Fibroblast of villous mesenchyme (primary cell): ENCODE measurements at places on chromosomes 1 and 21. TPM values are rescaled to one million over a fixed set of nuclear protein-coding genes. Genes with fewer than 3 reads are reported as not detected.

The VPS72 gene
- total RNA-seq: 40.3 and 44.0 TPM in 2 replicates

The BSND gene
- total RNA-seq: not detected in 2 replicates

DNA sequence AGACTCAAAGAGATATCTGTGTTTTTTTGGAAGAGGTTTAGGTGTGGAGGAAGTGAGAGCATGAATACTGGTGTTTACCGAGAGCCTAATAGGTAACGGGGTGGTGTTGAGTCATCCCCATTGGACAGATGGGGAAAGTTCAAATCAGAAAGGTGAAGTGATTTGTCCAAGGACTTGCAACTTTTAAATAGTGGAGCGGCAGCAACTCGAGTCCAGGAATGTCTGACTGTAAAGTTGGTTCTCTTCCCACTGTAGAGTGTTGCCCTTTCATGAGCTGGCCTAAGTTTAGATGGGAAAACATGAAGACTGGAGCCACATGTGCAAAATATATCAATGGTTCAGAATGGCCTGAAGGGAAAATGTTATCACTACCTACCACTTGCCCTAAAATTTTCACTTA lies 125.7 kb downstream of the LYPLAL1 start:
- no peak for DNase-seq

GRCh38 chr21:33522297-33522952 lies 19.5 kb downstream of the GART start:
- no peak for DNase-seq

DNA sequence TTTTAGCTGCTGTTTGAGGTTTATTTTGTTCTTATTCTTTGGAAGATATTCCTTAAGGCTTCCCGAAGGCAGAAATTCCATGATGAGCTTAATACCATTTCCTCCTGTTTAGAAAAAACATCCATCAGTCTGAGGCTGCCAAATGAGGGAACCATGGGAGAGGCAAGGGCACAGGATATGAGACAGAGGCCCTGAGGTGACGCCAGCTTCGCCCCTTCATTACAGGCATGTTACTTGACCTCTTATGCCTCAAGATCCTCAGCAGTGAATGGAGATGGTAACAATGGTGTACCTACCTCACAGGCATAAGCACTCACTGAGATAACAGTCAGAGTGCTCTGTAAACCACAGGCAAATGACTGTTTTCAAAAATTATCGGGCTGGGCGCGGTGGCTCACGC lies 93.6 kb downstream of the RAVER2 start:
- DNase-seq: no peak

DNA sequence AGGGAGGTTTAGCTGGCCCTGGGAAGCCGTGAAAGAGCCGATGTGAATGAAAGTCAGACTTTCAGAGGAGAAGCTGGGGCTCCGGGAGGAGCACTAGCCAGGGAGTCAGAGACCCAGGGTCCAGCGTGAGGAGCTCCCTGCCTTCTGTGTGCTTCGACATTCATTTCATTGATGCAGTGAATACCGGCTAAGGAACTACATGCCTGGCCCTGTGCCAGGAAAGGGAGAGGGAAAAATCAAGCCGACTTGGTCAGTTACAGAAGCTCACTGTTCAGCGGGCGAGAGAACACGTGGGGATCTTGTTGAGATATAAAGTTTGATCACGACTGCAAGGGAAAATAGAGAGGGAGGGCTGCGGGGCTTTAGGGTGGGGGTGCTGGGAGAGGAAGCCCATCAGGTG lies 76.7 kb upstream of the RUNX3 start:
- no peak for DNase-seq

The DIO1 gene
- total RNA-seq: not detected in 2 replicates

- no peak for DNase-seq
Measured at GRCh38 chr1:47983691-47984090, 13.5 kb downstream of the TRABD2B start.

DNA sequence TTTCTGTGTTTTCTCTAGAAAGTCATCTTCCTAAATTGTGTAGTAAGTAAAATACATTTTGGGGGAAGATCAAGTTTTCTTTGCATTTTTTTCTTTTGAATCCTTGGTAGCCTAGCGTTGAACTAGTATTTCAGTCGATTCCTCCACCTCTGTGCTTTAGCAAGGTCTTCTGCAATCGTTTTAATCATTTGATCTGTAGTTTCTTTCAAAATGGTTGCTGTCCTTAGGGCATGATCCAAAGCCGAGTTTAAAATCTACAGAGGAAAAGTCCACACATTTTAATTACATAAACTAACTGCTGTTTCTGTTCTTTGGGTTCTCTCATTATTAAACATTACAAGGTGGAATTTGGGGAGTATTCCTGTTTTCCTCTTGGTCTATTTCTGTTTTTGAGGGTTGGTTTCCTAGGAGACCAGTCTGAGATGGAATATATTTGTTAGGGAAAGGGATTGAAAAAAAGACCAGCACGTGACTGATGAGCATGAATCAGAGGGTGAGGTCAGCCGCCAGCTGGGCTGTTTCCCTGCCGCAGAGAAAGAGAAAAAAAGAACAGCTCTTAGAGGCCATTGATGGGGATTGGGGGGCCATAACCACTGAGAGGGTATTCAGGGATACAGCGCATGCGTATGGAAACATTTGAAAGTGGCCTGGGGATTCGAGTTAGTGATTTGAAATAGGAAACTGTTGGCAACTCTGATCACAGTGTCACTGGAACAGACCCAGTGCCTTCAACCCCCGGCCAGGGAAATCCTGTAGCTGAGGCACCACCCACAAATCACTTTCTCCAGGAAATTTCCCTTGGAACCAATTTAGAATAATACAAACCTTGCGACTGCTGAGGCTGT lies 40.6 kb downstream of the AKNAD1 start:
- DNase-seq: peak; percentile 93

The SLC2A1 gene
- total RNA-seq: 90.8 and 118 TPM in 2 replicates

The S1PR1 gene
- total RNA-seq: 9.9 and 12.9 TPM in 2 replicates

The TCEA3 gene
- 8.6 and 11.3 TPM in 2 replicates for total RNA-seq

GRCh38 chr1:101745551-101746270 lies 251.0 kb downstream of the OLFM3 start:
- DNase-seq: no peak

DNA sequence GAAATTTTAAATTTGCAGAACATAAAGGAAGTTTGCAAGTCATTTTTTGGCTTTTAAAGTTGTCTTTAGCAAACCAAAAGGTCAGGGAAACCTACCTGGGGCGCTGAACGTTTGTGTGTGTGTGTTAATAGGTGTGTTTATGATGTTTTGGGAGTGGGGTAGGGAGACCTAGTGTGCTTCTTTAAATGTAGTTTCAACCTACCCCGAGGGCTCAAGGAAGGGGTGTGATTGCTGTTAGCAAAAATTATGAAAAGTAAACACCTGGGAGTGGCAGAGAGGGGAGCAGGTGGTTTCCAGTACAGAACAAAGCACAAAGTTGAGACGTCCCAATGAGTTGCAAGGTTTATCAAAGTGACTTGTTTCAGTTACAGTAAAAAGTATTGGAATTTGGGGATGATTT lies 58.7 kb upstream of the WDR26 start:
- no peak for DNase-seq
